Left ventricle myocardium inferior (tissue), 1 donor: ENCODE measurements at places on chromosomes 7 and 10. TPM values are rescaled to one million over a fixed set of nuclear protein-coding genes. Genes with fewer than 3 reads are reported as not detected.

CRYGN gene
- total RNA-seq, result 0.41 TPM

RADIL gene
- total RNA-seq, result 4.5 TPM

EEF1AKMT2 gene
- 13.8 TPM for total RNA-seq

PLAC9 gene
- total RNA-seq, result 34.3 TPM

HACD1 gene
- 173 TPM for total RNA-seq

ZNF12 gene
- total RNA-seq, result 14.2 TPM

PRPS1L1 gene
- total RNA-seq, result not detected

CALCR gene
- 0.08 TPM for total RNA-seq

GIMAP1 gene
- total RNA-seq, result 5.9 TPM

CNPY1 gene
- total RNA-seq, result not detected

CAV2 gene
- 196 TPM for total RNA-seq

GRCh38 chr7:1811850-1812508 is 141.9 kb downstream of the ELFN1 start:
- peaks cover 17% of the 10 kb centered on the region for H3K4me1 ChIP-seq
- H3K4me3 ChIP-seq, result no peak overlapping the region
- DNase-seq, result no peak

- peak; percentile 22 for DNase-seq
- no peaks in the 10 kb centered on the region for H3K27me3 ChIP-seq
- H3K4me1 ChIP-seq, result peaks cover 19% of the 10 kb centered on the region
- no peak overlapping the region for H3K27ac ChIP-seq
- H3K36me3 ChIP-seq, result peaks cover 63% of the 10 kb centered on the region
Measured at GRCh38 chr7:498678-499641, 20.7 kb downstream of the PDGFA start.

GRCh38 chr7:21851559-21851967 is 94.1 kb downstream of the CDCA7L start:
- H3K4me1 ChIP-seq, result no peaks in the 10 kb centered on the region
- no peak overlapping the region for H3K4me3 ChIP-seq
- no peaks in the 10 kb centered on the region for H3K36me3 ChIP-seq
- no peak for DNase-seq
- H3K27me3 ChIP-seq, result no peaks in the 10 kb centered on the region

GRCh38 chr10:64444564-64444963 is 923.4 kb downstream of the REEP3 start:
- no peaks in the 10 kb centered on the region for H3K4me1 ChIP-seq
- H3K4me3 ChIP-seq, result no peak overlapping the region

DNA sequence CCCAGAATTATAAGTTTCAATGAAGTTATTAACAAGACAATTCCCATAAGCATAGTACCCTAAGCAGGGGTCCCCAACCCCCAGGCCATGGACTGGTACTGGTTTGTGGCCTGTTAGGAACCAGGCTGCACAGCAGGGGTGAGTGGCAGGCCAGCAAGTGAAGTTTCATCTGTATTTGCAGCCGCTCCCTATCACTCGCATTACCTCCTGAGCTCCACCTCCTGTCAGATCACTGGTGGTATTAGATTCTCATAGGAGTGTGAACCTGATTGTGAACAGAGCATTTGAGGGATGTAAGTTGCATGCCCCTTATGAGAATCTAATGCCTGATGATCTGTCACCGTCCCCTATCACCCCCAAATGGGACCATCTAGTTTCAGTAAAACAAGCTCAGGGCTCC is 36.0 kb upstream of the KIAA1217 start:
- no peaks in the 10 kb centered on the region for H3K36me3 ChIP-seq
- no peak overlapping the region for H3K27ac ChIP-seq
- H3K27me3 ChIP-seq, result no peaks in the 10 kb centered on the region
- H3K4me1 ChIP-seq, result peaks cover 27% of the 10 kb centered on the region
- H3K4me3 ChIP-seq, result no peak overlapping the region

- no peak overlapping the region for H3K4me3 ChIP-seq
- H3K4me1 ChIP-seq, result no peaks in the 10 kb centered on the region
Measured at GRCh38 chr10:15901889-15902288, 41.6 kb upstream of the MINDY3 start.

- peak overlapping the region; percentile 14 for H3K4me3 ChIP-seq
- no peaks in the 10 kb centered on the region for H3K27me3 ChIP-seq
- no peaks in the 10 kb centered on the region for H3K36me3 ChIP-seq
- H3K27ac ChIP-seq, result peak overlapping the region; percentile 89
Measured at GRCh38 chr7:141362580-141363435, 188.4 kb upstream of the AGK start.

DNA sequence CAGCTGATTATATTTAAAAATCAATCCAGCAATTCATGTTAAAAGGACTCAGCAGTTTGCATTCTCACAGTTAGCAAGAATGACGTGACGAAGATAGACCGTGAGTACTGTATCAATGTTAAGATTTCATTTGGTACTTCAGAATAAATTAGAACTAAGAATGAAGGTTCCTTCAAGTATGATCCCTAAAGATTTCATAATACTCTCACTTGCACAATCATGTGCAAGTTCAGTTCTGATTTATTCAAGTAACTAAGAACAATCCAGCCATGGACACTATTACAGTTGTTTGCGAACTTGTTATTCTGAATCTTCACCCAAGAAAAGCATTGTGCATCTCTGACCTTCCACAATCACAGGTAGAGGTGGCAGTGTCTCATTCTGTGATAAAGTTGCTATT is 7.7 kb downstream of the RHEB start:
- no peaks in the 10 kb centered on the region for H3K36me3 ChIP-seq
- no peak overlapping the region for H3K4me3 ChIP-seq
- no peaks in the 10 kb centered on the region for H3K27me3 ChIP-seq
- H3K4me1 ChIP-seq, result peaks cover 87% of the 10 kb centered on the region
- H3K27ac ChIP-seq, result peak overlapping the region; percentile 42

- H3K27ac ChIP-seq, result no peak overlapping the region
- H3K27me3 ChIP-seq, result peaks cover 100% of the 10 kb centered on the region
- no peaks in the 10 kb centered on the region for H3K36me3 ChIP-seq
- no peak overlapping the region for H3K4me3 ChIP-seq
- DNase-seq, result no peak
- peaks cover 13% of the 10 kb centered on the region for H3K4me1 ChIP-seq
Measured at GRCh38 chr7:25863729-25864110, 288.3 kb upstream of the NFE2L3 start.

DNA sequence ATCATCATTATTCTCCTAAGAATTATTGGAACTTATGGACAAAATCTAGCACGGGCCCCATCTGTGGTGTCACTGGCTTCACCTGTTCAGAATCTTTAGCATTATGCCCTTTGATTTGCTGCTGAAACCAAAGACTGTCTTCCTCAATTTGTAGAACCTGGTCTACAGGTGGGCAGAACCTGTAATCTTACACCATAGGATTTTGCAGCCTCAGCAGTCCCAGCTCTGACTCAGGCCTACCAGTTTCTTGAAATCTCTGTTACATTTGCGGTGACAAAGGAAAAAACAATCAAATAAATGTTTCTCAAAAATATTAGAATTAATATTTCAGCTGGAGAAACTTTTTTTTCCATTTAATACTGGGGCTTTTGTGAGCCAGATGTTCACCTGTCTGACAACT is 86.1 kb downstream of the EPDR1 start:
- H3K27me3 ChIP-seq, result no peaks in the 10 kb centered on the region
- no peak overlapping the region for H3K27ac ChIP-seq
- H3K4me3 ChIP-seq, result no peak overlapping the region
- no peak for DNase-seq
- H3K4me1 ChIP-seq, result no peaks in the 10 kb centered on the region

DNA sequence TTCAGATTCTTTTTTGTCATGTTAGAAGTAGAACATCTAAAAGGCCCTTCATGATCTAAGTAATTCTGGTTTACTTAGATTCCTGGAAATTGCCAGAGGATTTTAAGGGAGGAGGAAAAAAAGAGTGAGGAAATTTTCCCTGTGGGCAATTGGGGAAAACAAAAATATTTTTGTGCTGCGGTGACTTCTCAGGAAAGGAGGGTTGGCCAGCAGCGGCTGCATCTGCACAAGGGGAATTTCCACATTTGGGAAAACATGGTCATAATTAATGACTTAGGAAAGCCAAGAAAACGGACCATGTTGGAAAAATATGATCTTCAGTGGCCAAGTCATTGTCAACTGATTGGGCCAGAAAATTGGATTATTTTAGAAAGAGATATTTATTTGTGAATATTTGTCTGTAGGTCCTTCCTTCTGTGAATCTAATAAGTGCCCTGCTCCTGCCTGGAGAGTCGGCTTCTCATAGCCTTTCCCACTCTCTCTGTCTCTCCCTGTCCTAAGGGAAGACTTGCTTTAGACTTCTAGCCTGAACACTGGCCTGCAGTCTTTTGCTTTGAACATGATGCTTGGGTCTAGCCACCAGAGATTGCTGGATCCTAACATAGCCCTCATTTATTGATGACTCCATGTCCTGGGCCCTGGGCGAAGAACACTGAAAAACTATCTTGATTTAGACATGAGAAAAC is 124.2 kb upstream of the MKLN1 start:
- no peak for DNase-seq
- H3K27me3 ChIP-seq, result no peaks in the 10 kb centered on the region
- H3K4me1 ChIP-seq, result peaks cover 7% of the 10 kb centered on the region
- no peaks in the 10 kb centered on the region for H3K36me3 ChIP-seq

- no peaks in the 10 kb centered on the region for H3K36me3 ChIP-seq
- H3K27me3 ChIP-seq, result peaks cover 67% of the 10 kb centered on the region
- H3K27ac ChIP-seq, result no peak overlapping the region
- H3K4me1 ChIP-seq, result no peaks in the 10 kb centered on the region
- DNase-seq, result no peak
Measured at GRCh38 chr7:1302936-1303335, 70.3 kb downstream of the UNCX start.

DNA sequence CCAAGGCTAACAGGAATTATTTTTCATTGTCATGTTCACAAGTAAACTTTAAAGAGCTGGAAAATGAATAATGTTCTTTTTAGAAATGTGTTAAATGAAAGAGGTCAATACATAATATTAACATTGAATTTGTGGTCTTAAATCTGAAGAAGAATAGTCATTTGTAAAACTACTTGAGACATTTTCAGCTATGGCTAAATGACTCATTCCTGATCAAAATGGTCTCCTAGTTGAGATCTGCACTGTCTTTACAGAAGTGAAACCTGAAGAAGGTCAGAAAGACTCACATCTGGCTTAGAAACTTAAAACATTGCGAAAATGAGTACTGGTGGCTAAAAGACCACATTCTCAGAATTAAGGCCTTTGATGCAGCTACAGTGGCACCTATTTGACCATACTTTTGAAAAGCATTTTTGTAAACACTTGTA is 5.9 kb downstream of the PIK3CG start:
- H3K36me3 ChIP-seq, result no peaks in the 10 kb centered on the region
- H3K4me3 ChIP-seq, result no peak overlapping the region
- no peak for DNase-seq
- no peaks in the 10 kb centered on the region for H3K27me3 ChIP-seq
- no peak overlapping the region for H3K27ac ChIP-seq

GRCh38 chr7:18890134-18890533 is 227.3 kb downstream of the TWIST1 start:
- H3K36me3 ChIP-seq, result no peaks in the 10 kb centered on the region
- H3K4me1 ChIP-seq, result peaks cover 29% of the 10 kb centered on the region
- no peaks in the 10 kb centered on the region for H3K27me3 ChIP-seq
- no peak overlapping the region for H3K27ac ChIP-seq

DNA sequence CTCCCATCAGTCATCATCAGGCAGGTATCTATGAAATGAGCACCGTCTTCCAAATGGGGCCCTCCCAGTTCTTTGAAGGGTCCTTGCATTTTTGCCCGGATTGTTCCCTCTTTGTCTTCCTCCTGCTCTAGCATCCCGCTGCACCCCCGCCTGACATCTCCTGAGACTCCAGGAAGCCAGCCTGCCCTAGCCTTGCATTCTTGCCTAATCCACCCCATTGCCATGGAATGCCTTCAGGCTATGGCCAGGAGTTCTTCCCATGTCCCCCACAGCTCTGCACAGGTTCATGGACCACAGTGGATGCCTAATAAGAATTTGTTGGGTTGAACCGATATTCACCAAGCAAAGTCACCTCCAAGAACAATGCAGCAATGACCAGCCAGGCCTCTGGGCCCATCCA is 62.1 kb downstream of the ZMIZ1 start:
- H3K27ac ChIP-seq, result peak overlapping the region; percentile 99
- H3K36me3 ChIP-seq, result peaks cover 9% of the 10 kb centered on the region
- no peak for DNase-seq
- peaks cover 100% of the 10 kb centered on the region for H3K4me1 ChIP-seq
